Effector CD8-positive, alpha-beta T cell (primary cell): ENCODE measurements at places on chromosomes 3 and 15.

DNA sequence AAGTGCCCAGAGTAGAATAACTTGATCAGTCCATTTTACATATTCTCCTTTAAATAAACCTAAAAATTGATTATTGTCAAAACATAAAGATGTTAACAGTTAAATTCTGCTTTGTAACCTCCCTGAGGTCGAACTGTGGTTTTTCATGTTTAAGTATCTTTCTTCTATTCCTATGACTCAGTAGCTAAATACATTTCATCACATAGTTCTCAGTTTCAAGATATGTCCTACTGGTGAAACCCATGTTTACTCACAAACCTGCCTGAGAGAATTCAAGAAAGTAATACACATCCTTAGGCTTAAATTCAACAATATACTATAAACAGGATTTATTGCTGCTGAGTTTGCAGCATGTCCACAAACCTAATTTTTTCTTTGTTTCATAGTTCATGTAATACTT lies 692.9 kb downstream of the ZPLD1 start:
- no peak for DNase-seq

DNA sequence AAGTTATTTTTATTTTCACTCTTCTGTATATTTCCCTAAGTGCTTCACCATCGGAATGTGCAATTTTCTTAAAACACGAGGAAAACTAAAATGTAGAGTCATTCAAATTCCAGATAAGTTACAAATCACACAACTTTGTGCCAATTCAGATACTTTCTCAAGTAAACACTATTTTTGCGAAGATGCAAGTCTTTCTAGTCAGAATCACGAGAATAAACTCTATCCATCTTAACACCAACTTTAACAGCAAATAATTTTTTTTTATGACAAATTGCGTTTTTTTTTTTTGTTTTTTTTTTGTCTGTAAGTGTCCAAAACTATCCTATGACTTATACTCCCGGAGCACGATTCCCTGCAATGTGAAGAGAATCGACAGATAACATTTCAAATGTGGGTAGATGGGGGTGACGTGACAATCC lies 1.3 kb downstream of the STAG1 start:
- DNase-seq: no peak

DNA sequence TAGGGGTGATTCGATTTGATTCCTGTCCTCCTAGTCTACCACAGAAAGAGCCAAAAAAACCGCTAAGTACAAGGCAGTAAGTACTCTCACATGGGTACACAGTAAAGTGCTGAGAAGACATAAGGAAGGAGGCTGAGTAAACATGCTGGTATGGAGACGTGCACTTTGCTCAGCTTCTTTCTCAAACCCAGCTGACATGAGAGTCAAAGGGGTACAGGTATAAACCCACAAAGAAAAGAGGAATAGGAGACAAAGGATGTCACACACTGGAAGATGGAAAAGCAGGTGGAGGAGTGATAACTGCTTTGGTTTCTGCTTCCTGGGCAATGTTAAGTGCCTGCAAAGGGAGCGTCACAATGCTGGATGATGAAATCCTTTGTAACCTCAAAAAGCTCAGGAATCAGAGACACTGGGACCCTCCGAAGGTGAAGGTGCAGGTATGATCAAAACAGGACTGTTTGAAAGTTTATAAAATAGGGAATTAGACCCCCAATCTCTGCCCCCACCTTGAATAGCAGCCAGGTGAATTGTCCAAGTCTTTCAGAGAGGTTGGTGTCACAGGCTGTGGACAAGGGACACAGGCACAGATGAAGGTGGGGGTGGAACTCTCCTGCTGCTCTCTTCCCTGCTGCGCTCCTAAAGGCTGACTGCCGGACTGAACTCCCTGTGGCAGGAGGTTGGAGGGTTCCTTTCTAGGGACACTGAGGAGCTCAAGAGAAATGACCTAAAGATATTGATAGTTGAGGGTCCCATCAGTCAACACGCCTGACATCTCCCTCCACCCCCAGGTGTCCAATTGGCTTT lies 101.8 kb downstream of the RAB11A start:
- no peak for DNase-seq

DNA sequence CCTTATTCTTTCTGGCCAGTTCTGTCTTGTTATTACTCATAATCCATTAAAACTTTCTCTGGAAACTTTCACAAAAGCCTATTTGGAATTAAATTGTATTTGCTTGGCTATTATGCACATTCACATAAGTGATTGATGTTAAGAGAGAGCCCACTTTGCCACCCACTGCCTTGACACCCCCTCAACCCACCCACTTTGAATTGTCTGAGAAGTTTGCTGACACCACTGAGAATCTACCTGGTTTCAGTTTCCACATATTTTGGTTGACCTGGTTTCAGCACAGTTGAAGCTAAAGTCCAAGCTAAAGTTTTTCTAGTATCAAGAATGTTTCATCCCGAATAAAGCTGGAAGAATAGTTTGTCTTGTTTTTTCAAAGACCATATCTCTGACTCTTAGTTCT lies 70.9 kb downstream of the ARMC8 start:
- DNase-seq: no peak

GRCh38 chr3:154955907-154956533 lies 124.1 kb upstream of the MME start:
- DNase-seq: no peak

DNA sequence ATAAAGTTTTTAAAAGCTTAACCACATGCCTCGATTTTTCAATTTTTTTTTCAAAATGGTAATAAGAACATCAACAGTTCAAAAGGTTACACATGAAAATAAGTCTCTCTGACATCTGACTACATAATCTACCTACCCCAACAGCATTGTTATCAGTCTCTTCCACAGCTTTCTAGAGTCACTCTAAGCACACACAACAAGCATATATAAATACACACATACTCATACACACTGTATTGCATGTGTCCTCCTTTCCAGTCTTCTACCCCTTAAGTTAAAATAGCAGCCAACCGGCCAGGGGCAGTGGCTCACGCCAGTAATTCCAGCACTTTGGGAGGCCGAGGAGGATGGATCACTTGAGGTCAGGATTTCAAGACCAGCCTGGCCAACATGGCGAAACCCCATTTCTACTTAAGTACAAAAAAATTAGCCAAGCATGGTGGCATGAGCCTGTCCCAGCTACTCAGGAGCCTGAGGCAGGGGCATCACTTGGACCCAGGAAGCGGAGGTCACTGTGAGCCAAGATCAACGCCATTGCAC lies 12.2 kb downstream of the TBL1XR1 start:
- DNase-seq: no peak

DNA sequence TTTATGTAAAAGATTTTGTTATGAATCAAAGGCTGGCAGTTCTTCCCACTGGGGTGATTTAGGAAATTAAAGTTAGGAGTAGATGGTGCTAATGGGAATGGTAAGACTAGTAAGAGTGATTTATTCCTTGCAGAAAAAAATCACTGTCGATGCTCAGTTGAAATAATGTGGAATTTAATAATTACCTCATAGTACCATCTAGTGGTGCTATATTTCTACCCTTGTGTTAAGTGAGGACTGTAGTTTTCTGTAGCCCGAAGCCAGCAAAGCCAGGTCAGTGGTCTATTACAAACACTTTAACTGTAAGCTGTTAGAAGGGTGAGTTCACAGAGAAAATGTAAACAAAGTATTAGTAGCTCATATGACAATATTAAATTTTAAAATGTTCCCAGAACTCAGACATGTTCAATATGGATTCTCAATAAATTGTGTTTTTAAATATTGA lies 39.5 kb upstream of the GOLGA8J start:
- DNase-seq: no peak

DNA sequence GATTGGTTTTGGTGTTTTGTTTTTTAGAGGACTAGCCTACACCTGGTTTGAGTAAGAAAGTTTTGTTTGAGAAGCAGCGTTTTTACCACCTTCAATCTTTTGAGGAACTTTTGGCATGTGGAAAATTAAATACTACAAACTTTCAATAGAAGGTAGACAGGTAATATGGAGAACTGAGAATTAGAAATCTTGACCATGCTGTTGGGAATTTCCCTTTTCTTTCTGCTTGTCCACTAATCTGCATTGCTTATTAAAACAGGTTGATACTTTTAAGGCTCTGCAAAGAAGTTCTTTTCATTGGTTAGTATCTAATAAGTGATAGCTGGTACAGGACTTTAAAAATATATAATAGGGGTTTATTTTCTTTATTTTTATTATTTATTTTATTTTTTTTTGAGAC lies 31.9 kb downstream of the UBE2E1 start:
- DNase-seq: no peak

- DNase-seq: no peak
These were observed 34.8 kb downstream of the EMC4 start for GRCh38 chr15:34259566-34259965.

GRCh38 chr3:101685870-101686307 lies 629 bp downstream of the RPL24 start:
- DNase-seq: no peak

GRCh38 chr3:61758839-61759238 lies 197.5 kb downstream of the PTPRG start:
- no peak for DNase-seq

GRCh38 chr3:138303474-138303873 lies 26.2 kb downstream of the NME9 start:
- DNase-seq: no peak
